ENCODE measurements at places on chromosomes 5 and 9.

GRCh38 chr5:66958980-66959641 lies 237.5 kb downstream of the CD180 start:
- no peak for DNase-seq

DNA sequence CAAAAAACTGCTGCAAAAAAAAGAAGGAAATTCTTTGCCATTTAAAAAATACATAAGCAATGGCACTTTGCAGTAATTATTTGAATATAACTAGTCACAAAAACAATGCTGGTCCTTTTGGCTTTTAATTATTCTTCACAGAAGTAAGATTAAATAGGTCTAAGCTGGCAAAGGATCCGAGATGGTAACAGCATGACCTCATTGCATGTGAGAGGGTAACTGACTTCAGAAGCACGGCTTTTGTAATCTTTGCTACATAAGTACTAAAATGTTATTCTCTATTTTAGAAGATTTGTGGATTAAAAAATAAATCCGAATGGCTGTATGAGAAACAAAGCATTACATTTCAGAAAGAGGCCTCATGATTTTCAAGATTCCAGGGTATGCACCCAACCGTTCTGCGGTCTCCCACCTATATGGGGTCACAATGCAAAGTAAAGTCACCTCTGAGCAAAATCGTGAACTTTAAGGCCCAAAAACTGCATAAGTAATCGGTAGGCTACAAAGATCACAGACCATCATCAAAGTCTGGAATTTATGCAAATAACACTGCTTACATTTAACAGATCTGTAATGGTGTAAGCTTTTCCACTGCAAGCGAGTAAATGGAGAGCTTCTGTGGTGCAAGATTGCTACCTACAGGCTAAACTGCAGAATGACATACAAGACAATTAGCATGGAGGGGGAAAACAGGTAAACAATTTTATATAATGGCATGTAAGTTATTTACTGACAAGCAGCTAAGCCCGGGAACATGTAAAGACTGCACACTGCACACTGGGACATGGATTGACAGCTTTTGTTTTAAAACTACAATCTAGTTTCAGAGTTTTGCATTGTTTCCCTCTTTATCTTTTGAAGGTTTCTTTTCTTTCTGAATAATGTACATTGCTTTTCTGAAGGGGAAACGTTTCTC lies 231.6 kb downstream of the SLF1 start:
- DNase-seq: no peak

DNA sequence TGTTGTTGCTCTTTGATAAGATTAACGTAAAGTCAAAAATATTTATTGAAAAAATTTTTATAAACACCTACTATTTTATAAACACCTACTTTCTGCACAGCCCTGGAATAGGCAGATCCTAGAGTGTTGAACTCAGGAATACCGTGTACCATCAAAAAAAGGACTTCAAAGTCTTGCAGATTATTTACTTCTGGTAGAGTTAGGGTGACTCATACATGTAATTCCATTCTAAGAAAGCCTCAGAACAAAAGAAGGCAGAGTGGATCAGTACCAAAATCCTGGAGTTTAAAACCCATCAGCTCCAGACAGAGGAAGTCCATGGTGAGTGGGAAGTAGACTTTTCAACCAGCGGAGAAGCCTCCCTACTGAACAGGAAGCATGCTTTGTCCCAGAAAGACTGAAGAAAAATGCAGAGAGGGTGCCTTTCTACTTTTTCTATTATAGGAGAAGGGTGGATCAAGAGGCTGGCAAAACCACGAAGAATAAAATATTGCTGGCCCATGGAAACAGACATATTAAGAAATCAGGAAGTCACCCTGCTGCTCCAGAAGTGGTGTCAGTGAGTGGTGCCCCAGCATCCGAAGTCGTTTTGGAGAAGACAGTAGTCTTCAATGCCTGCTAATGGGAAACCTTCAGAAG lies 45.1 kb upstream of the DAB2 start:
- DNase-seq: no peak

DNA sequence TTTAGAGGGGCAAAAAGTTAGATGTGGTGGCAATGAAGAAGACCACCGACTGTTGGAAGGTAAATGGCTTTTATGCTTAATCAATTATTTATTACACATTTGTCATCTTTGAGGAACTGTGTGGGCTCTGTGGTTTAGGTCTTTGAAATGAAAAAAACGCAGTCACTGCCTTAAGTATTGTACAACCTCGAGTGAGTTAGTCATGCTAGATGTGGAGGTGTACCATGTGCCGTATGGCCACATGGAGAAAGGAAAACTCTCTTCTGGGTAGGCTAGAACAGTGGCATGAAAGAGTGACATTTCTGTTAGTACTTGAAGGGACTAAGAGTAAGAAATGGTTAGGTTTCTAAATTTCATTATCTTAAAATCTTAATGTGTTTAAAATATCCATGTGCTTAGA lies 166.1 kb downstream of the HACD4 start:
- DNase-seq: no peak

DNA sequence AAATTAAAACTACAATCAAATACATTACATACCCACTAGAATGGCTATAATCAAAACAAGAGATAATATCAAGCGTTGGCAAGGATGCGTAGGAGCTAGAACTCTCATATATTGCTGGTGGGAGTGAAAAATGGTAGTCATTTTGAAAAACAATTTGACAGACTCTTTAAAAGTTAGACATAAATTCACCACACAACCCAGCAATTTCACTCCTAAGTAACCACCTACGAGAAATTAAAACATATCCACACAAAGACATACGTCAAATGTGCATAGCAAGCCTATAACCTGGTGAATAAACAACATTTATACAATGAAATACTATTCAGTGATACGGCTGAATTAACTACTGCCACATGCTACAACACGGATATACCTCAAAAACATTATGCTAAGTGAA lies 44.7 kb downstream of the GKAP1 start:
- no peak for DNase-seq

- no peak for DNase-seq
Observed at GRCh38 chr5:176614805-176615478, 5.0 kb upstream of the GPRIN1 start.

GRCh38 chr5:177429248-177430040 lies 3.0 kb downstream of the GRK6 start:
- peak; percentile 75 for DNase-seq

DNA sequence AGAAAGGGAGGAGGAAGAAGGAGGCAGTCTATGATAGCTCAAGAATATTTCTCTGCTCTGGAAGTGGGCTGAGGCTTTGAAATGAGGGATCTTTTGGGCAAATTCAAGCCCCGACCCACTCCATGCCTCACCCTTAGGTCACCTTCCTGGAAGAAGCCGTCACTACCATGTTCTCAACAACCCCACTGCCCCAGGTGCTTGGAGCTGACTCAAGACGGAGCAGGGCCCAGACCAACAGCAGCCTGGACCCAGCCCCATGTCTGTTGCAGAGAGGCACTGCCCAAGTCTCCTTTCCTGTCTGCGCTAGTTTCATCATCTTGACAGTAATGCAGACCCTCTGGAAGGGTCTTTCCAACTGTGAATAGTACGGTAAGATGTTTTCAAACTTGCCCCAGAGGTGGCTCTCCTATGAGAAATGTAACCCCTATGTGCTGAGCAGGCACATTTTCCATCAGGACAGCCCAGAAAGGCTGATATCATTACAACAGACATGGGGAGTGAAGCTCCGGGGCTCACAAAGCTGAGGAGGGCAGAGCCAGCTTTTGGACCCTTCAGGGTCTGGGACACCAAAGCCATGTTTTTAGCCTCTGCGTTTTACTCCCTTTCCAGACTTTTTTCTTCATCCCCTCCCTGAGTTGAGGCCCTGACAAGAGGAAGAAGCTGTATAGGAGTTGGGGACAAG lies 128.2 kb upstream of the LARP1 start:
- no peak for DNase-seq

DNA sequence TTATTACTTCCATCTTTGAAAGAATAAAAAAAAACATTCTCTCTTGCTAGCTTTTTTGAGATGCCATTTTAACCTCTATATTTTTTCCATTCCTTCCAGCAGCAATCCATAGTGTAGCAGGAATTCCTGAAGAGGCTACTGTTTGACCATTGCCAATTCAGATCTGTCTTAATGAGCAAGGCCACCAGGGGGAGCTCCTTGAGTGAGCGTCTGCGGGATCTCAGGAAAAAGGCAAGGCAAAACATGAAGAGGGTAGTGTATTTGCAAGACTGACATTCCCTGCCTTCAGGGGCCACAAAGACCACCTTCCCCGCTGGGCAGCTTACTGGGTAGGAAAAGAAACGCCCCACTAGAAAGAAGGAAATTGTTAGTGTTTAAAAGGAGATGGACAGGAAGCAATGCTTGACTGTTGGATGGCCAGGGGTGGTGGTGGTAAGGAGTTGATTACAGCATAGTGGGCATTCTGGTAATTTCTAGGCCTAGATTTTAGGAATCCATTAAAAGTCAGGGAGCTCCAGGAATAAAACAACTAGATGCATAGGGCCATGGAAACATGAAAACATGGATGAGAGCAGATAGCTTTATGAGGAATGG lies 206.6 kb upstream of the HAPLN1 start:
- DNase-seq: no peak

- no peak for DNase-seq
Observed at GRCh38 chr9:136795000-136795348, 1.2 kb upstream of the CCDC183 start.

- no peak for DNase-seq
Observed at GRCh38 chr9:5621327-5621726, 7.6 kb upstream of the RIC1 start.

DNA sequence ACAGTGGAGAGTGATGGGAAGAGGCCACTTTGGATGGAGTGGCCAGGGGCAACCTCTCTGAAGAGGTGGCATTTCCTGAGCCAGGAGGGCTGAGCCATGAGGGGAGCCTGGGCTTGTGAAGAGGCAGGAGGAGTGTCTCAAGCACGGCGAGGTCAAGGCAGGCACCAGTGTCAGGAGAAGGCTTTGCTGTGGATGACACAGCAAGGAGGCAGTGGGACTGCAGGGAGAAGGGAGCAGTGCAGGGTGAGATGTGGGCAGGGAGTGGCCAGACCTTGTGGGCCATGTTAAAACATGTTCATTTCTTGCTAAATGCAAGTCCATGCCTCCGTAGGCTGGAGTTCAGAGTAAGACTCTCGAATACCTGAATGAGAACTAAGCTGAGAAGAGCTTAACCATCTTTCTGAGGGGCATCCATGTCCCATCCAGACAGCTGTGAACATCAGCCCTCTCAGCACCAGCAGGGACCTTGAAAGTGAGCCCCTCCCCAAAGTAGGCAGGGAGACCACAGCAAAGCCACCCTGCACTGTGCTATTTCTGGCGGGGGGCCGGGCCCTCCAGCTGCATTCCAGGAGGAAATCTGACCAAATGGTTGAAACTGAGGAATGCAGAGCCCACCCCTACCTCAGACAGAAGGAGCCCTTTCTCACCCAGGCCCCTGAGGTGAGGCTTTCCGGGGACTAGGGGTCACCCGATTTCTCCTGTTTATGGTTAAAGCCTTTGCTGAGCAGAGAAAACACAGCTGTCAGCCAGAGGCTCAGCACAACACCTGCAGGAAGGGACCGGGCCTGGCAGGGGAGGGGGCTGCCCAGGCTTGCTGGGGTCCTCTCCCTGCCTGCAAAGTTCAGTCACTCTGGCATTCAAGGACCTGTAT lies 16.1 kb upstream of the ARSI start:
- no peak for DNase-seq

GRCh38 chr9:88678431-88678830 lies 143.5 kb downstream of the NXNL2 start:
- DNase-seq: no peak

- no peak for DNase-seq
Observed at GRCh38 chr9:31030741-31031202, 1353.7 kb upstream of the ACO1 start.

- DNase-seq: no peak
Observed at GRCh38 chr9:115717711-115718173, 435.8 kb upstream of the PAPPA start.

GRCh38 chr9:5642170-5642569 lies 13.3 kb downstream of the RIC1 start:
- no peak for DNase-seq

DNA sequence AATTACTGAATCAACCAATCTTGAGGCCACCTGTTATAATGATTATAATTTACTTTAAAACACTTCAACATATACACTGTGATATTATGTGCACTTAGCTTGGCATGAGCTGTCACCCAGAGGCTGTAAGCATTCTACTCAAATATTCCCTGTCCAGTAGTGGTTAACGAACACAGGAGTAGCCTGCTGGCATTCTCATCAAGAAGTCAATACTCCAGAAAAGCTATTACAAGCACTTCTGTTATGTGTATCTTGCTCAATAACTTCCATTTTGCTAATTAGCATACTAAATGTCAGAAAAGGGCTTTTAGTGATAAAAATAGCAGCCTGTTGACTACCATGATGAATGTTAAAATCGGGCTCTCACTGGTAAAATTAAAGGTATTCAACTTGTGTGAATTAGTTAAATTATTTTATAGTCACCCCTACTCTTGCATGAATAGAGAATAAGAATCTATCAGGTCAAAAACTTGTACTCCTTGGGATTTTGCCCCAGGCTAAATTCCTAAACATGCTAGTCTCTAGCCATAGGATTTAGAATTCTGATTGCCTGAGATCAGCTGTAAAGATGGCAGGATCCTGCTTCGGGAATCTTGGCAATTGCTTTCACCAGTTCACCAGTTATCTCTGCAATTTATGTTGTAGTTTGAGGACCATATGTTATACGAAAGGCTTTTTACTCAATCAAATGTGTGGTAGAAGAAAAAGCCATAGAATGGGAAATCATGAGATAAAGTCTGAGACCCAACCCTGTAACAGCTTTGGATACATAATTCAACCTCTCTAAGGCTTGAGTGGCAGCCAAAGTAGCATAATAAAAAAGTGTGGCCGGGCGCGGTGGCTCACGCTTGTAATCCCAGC lies 43.4 kb upstream of the PAM start:
- no peak for DNase-seq

DNA sequence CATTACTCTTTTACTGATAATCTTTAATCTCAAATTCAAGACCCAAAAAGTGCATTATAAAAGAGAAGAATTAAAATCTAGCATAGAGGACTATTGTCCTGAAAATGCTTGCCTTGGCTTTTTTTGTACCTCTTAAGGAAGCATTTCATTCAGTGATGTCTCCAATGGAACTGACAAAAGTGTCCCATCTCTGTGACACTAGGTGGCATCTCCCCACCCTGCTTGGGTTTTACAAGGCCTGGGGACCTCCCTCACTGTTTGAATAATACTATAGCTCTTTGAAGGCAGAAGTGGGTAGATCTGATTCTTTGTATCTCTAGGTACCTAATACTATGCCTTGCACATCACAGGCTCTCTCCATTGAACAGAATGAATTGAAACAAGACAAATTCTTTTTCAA lies 180.6 kb downstream of the EPB41L4A start:
- no peak for DNase-seq

DNA sequence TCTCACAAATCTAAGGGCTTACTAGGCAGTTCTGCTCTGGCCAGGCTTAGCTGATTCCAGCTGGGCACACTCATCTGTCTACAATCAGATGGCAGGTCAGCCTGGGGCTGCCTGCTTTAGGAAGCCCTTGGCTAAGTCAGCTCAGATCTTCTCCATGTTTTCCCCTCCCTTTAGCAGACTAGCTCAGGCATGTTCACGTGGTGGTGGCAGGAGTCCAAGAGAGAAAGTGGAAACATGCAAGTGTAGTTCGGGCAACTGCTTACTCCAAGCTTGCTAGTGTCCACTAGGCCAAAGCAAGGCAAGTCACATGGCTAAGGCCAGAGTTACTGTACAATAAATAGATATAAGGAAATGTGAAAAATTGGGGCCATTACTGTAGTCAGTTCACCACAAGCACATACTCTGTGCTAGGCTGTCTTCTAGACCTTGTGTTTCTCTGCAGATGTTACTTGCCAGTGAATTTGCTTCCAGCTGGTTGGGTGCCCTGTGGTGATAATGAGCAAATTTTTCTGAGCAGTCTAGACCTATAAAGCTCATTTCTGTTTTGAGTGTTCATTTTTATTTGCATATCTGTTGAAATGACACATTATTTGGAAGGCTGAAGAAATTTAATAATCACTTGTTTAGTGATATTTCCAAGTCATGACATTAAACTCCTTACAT lies 38.3 kb downstream of the RECK start:
- no peak for DNase-seq
